Right ventricle myocardium superior (tissue), 1 donor: ENCODE measurements at places on chromosomes 1 and 21. TPM values are rescaled to one million over a fixed set of nuclear protein-coding genes. Genes with fewer than 3 reads are reported as not detected.
A peak's percentile ranks its signal among the peaks of the same experiment; 100 is the strongest.

DNA sequence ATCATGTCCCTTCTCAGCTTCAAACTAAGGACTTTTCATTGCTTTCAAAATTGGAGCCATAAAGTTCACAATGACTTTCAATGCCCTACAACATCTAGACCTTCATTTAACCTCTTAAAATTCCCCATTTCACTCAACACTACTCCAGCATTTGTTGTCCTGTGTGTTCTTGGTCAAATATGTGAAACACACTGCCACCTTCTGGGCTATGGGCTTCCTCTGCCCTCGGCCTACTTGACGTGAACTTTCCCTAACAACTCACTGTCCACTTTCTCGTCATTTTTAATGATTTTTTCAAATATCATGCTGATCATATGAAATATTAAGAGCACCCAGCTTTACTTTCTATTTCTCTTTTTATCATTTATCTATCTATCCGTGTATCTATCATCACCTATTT lies 2018.4 kb downstream of the NCAM2 start:
- DNase-seq, result no peak

Gene CA6
- total RNA-seq, result not detected

DNA sequence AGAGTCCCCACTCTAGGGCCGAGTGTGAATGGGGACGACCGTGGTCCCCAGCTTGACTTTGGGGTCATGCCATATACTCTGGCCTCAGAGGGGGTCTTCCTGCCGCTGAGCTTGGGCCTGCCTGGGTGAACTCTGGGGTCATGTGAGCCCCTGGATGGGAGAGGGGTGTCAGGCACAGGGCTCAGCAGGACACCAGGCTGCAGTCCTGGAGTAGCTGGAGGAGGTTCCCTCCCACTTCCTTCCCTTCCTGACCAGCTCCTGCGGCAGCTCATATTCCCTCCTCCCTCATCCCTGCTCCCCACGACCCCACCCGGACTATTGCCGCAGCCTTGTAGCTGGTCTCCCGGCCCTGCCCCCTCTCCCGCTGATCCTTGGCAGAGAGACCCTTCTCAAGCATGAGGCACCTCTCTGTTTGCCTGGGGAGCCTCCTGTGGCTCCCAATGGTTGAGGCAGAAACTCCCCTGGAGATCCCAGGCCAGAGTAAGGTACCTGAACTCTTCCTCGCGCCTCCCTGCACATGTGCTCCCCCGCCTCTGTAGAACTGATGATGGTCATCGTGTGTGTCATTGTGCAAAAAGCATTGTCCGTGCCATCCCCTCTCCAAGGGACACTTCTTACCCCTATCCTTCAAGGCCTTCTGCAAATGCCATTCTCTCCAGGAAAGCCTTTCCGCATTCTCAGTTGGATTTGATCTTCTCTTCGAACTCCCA lies 1.8 kb downstream of the TNFRSF1B start:
- no peak for DNase-seq

- no peak for DNase-seq
Observed at GRCh38 chr1:239303289-239303688, 83.1 kb upstream of the CHRM3 start.

- DNase-seq, result no peak
Observed at GRCh38 chr1:241560146-241560848, 28.1 kb downstream of the KMO start.

- no peak for DNase-seq
Observed at GRCh38 chr1:4084048-4084431, 184.0 kb upstream of the C1orf174 start.

Gene LDLRAD1
- total RNA-seq, result not detected

DNA sequence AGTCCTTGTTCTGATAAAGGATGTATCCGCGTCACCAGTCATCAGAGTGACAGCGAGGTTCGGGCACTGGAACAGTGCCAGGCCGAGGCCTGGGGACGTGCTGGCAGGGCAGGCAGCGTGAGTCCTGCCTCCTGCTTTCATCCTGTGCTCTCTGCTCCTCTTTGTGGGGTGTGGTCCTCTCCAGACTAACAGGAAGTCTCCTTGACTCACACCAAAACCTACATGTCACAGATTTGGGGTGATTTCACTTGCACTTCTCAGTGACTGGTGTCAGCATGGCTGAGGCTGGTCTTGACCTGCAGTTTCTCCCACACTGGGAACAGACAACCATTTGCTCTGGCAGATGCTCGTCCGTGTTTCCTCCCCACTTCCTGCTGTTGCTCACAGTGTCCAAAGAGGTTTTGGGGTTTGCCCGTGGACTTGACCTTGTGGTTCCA lies 8.8 kb upstream of the NLRP3 start:
- peak; percentile 74 for DNase-seq

GRCh38 chr1:204468206-204468605 lies 26.4 kb downstream of the PIK3C2B start:
- DNase-seq, result no peak

Gene OR2L8
- not detected for total RNA-seq

Gene NTRK1
- 2.5 TPM for total RNA-seq

GRCh38 chr1:8665833-8666232 lies 151.6 kb downstream of the RERE start:
- DNase-seq, result no peak

DNA sequence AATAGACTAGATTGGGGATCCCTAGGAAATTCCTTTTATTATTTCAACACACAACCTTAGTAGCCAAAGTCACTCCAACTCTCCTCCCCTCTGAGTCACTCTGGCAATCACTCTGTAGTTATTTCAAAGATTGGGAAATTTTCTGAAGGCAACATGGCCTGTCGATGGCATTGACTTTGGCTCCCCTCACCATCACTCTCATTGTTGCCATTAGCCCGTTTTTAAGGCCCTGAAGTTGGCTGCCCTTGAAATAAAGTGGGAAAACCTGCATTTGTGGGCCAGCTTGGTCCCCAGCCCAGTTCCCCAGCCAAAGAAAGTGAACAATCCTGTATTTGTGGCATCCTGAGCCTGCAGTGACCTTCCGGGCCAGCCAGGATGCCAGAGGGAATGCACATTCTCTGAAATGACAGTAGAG lies 52.5 kb downstream of the CDC7 start:
- peak; percentile 44 for DNase-seq

GRCh38 chr1:155186794-155187455 lies 13.3 kb downstream of the TRIM46 start:
- peak; percentile 7 for DNase-seq

DNA sequence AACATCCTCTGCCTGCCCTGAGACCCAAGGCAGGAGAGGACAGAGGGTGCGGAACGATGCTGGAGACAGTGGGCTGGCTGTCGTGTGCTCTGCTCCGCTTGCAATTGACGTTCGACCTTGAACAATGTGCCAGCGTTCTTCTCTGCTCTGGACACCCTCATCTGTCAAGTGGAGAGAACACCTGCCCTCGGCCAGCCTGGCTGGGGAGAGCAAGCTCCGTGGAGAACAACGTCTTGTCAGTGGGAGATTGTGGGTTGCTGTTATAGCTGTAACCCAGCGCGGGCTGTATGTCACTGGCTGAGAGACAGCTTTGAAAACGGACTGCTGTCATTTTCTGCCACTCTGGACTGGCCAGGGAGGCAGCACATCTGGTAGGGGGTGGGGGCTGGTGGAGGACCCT lies 14.7 kb downstream of the KIAA1614 start:
- peak; percentile 70 for DNase-seq

DNA sequence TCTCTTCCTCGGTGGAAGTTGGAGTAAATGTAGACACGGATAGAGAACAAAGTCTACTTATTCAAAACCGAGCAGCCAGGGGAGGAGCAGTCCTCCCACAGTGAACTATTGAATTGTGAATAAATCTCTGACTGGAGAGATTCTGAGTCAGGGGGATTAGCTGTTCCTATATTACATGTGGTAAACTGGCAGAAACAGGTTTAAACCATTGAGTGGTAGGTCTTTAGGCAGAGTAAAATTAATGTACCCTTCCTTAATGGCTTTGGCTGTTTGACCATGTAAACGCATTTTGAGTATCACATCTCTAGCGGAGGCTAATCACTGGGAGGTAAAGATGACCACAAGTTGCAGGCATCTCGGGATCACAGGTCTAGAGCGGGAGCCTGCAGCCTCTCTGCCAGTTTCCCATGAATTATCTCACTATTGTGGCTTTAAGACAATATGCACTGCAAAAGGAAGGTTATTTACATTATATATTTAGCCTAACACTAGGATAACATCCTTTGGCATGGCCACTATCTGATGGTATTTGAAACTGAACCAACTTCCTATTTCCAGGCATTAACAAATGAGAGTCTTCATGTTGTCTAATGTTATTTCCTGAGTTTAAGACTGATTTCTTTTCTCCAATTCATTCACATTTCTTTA lies 7.9 kb upstream of the DISC1 start:
- no peak for DNase-seq

GRCh38 chr1:184994301-184994700 lies 20.0 kb upstream of the NIBAN1 start:
- DNase-seq, result no peak

GRCh38 chr1:68279846-68280245 lies 47.5 kb upstream of the WLS start:
- no peak for DNase-seq

DNA sequence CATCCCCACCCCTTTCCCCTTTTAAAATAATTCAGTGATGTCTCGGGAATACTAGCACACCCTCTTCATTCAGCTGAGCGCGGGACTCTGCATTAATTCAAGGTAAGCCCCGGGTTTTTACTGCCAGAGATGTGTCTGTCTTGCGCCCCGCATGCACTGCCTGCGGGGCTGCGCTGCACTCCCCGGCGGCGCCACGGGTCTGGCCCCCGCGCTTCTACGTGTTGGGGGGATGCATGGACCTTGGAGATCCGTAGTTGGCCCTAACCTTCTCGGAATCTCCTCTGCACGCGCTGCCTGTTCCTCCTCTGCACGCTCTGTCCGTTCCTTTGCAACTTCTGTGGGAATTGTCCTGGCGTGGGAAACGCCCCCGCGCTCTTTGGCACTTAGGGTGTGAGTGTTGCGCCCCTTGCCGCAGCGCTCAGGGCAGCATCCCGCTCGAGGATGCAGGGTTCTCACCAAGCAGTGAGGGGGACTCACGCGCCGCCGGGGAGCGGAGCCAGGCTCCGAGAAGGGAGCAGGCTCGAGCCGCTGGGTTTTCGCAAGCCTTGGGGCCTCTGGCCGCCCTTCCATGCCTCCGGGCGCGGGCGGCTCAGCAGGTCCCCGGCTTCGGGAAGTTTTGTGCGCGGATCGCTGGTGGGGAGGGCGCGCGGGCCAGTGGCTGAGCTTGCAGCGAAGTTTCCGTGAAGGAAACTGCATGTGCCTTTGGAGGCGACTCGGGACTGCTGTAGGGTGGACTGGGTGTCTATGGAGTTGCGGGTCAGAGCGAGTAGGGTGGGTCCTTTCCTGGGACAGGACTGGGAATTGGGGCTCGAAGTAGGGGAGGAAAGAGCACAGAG lies 165.1 kb upstream of the CACNA1E start:
- no peak for DNase-seq

- no peak for DNase-seq
Observed at GRCh38 chr1:50611675-50612074, 188.4 kb upstream of the DMRTA2 start.

Gene RGSL1
- total RNA-seq, result not detected

DNA sequence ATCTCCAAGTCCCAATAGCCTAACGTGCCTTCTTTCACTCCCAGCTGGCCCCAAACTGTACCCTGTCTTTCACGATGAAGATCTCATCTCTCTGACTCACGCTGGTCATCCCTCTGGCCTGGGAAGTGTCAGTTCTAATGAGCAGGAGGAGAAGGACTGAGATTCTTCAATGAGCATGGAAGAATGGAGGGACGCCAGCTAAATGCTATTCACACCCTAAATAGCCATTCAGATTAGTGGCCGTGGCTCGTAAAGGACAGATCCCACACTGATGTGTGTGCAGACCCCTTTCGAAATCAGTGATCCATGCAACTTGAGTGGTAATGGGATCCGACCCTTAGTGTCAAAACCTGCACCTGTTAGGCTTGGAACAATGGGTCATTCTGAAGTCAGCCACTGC lies 75.9 kb upstream of the SMYD2 start:
- DNase-seq, result no peak

- DNase-seq, result no peak
Observed at GRCh38 chr1:203086992-203087763, 1.4 kb upstream of the MYOG start.

GRCh38 chr1:228964178-228965089 lies 229.2 kb downstream of the RHOU start:
- DNase-seq, result peak; percentile 59

Gene RNU1-3
- 9,391 TPM for total RNA-seq
